ENCODE measurements at places on chromosomes 7 and 10. TPM values are rescaled to one million over a fixed set of nuclear protein-coding genes. Genes with fewer than 3 reads are reported as not detected.

The PNLIPRP2 gene
- not detected for total RNA-seq

The DYDC2 gene
- not detected for total RNA-seq

The CRTAC1 gene
- 0.52 TPM for total RNA-seq

The FBXO24 gene
- total RNA-seq, result 1.0 TPM

The ELMO1 gene
- 52.7 TPM for total RNA-seq
